ENCODE measurements at places on chromosomes 13 and 19.

DNA sequence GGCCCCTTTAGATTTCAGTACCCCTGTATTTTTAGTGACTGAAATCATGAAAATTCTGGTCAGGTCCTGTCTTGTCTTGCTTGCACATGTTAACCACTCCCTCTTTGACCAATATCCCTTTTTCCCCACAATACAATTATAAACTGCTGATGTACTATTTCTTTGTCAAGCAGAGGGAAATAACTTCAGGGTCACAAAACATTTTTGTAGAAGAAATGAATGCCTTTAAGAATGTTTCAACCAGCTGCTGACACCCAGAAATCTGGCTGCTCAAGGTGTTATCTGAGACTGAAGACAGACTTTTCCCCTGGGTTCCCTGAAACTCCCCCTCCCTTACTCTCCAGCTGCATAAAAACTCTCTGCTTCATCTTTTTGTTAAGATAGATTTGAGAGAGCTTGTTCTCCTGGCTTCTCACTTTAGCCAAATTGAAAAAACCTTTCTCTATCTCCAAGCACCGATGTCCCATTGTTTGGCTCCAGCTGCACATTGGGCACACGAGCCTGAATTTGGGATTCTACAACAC is 18.4 kb upstream of the ACOD1 start:
- DNase-seq, result no peak

GRCh38 chr13:112904436-112904960 is 64.5 kb upstream of the MCF2L start:
- DNase-seq, result no peak

DNA sequence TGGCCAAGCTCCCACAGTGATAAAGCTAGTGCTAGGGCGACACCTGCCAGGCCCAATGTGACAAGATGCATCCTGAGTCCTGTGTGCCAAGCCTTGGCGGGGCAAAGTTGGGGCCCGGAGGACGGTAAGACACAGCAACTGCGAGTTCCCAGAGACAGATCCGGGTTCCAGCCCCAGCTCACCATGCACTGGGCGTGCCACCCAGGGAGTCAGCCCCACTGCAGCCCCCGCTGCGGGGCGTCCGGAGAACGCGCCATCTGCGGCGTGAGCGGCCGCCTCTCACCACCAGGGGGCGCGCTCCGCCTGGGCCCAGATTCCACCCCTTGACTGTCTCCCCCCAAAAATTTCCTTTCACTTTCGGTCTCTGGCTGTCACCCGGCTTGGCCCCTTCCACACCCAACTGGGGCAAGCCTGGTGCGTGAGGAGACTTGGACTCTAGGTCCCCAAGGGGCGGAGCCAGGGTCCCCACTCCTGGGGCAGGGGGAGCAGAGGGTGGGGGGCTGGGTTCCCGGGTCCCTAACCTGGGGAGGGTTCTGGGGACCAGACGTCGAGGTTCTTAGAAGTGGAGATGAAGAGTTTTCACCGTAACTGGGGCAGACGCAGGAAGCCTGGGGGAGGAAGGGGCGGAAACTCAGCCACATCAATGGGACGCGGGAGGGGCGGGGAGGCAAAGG is at the start of gene FLT3LG:
FLT3LG (plus strand) TSS at position 348 of the 674 bp plus-strand sequence. CDS start 425 bp downstream, outside the sequence.
- DNase-seq, result no peak

- no peak for DNase-seq
Observed at GRCh38 chr13:98766697-98767096, 14.2 kb upstream of the SLC15A1 start.

GRCh38 chr19:39053276-39054090 is 21.1 kb upstream of the FBXO27 start:
- DNase-seq, result no peak

- DNase-seq, result no peak
Observed at GRCh38 chr13:41019578-41020347, 647 bp upstream of the ELF1 start.

DNA sequence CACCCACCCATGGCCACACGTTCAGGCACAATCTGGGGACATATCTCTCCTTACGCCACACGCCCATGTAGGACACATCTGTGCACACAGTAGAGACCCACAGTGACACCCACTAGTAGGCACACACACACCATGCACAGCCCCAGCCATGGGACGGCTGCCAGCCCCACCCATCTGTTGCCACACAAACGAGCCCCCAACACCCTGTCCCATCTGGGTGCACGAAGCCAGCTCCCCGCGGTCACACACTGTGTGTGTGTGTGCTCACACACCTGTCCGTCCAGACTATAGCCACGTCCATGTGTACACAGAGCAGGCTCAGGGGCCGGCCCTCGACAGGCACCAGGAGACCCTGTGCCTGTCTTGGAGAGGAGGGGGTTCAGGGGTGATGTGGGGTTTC is 10.6 kb downstream of the ERFL start:
- no peak for DNase-seq

- DNase-seq, result no peak
Observed at GRCh38 chr13:26604784-26605545, 47.5 kb downstream of the WASF3 start.

DNA sequence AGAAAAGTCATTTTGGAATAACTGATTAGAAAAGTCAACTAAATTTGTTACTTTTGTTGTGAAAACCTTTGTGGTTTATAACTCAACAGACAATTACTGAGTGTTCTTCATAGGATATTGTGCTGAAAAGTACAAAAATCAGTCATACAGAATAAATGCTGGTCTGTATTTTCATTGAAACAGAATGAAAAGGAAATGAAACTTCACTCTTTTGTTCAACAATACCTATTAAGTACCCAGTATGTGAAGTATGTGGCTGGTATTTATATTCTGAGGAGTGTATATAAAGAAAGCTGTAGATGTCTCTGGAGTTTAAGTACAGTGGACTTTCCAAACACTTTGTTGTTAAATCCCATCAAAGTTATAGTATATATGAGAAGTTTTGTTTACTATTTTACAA is 828.4 kb upstream of the ATXN8OS start:
- no peak for DNase-seq
